ENCODE measurements at places on chromosomes 3 and 15.

- no peak for DNase-seq
Observed at GRCh38 chr15:38085114-38085513, 150.7 kb downstream of the TMCO5A start.

DNA sequence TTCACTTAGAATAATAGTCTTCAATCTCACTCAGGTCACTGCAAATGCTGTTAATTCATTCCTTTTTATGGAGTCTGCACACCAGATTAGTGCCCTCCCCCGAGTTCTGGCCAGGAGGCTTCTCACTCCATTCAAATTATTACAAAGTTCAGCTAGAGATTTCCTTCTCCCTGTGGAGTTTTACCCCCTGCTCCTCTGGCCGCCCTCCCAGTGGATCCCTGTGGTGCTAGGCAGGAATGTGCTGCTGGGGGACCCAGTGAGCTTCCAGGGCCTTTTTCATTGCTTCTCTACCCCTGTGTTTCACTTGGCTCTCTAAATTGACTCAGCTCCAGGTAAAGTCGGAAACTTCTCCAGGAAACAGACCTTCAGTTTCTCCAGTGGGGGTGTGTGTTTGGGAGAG lies 42.7 kb upstream of the CD200R1L start:
- no peak for DNase-seq

DNA sequence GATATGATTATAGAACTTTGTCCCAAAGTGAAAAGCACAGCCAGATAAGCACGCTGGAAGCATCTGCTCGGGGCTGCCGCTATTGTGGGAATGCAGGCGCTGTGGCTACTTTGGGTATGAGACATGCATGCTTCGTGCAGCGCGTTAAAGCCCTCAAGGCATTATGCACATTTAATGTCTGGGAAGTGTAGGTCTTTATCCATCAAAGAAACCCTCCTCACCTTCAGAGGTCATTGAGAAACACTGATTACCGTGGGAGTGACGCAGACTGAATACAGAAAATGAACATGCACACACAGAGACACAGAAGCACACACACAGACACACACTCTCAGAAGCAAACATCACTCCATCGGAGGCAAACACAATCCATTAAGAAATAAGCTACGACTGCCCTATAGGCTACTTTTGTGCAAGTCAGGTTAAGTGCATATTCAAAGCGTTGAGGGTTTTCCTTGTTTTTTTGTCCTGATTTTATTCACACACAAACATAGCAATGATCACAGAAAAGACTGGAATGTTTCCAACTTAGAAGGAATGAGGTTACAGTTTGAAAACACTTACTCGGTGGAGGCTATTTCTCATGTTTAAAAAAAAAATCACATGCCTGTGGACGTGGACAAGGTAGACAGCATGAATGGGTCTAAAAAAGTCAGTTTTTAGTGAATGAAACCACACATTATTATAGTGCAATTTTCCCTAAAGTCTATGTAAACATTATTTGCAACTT lies 68.5 kb downstream of the PLCH1 start:
- DNase-seq = no peak

- no peak for DNase-seq
Observed at GRCh38 chr3:42114130-42114725, 23.1 kb downstream of the TRAK1 start.

DNA sequence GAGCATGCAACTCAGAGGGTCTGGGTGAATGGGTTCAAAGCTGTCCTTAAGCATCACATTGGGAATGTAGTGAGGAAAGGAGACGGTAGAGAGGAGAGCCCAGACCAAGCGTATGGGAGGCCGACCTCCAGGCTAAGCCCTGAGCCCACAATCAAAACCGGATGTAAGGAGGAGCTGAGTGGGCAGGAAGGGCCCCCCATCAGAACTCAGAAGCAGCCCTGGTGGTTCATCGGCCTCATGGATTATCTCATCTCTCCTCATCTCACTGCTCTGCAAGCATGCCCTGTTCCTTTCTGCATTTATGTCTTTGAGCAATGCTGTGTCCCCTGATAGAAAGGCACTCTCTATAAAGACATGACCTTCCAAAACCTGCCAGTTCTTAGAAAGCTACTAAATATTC lies 6.2 kb downstream of the HDC start:
- no peak for DNase-seq

- DNase-seq = peak; percentile 53
Observed at GRCh38 chr15:84654689-84655453, 788 bp upstream of the WDR73 start.

DNA sequence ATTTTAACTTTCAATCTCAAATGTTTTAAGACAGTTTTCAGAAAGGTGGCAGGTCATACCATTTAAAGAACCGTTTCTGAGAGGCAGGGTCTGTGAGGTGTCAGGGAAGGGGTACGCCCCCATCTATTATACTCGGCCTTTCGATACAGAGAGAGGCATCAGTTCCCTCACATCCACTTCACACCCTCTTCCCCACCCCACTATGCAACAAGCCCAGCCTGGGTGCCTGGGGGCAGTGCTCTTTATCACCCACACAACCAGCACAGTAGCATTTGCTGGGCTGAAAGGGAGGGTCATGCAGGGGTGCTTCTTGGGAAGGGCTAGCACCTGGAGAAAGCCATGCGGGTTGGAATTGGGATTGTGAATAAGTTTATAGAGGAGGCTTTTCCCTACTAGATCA lies 56.0 kb upstream of the KCNMB2 start:
- no peak for DNase-seq

DNA sequence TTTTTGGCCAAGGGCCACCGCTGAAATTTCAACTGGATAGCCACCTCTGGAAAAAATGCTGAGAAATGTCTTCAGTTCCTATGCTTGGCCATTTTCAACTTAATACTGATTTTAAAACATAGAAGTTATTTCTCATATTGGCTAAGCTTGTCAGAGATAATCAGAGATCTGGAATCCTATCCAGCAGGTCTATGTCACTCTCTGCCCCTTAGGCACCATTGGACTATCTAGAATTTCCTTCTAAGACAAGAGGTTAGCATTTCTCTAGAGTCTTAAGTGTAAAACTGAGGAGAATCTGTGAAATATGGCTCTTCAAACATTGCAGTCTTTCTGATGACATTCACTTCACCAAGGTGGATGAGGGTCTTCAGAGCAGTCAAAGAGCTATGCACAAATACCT lies 597.3 kb downstream of the UNC13C start:
- no peak for DNase-seq

- peak; percentile 36 for DNase-seq
Observed at GRCh38 chr15:68550498-68551295, 28.1 kb upstream of the CORO2B start.

GRCh38 chr3:80618295-80619256 lies 850.8 kb upstream of the ROBO1 start:
- no peak for DNase-seq
